Kasumi-1 (cell line): ENCODE measurements at places on chromosomes 12 and 14.

GRCh38 chr12:6124411-6125309, at the start of gene VWF:
TSS of gene VWF (minus strand) at chr12:6124670. CDS start at chr12:6123196, 1,474 bp downstream.
- no peak for DNase-seq

GRCh38 chr12:19276767-19277166, 147.2 kb downstream of the PLEKHA5 start:
- DNase-seq: no peak

GRCh38 chr12:79397609-79398008, 293.2 kb downstream of the PAWR start:
- DNase-seq: no peak

DNA sequence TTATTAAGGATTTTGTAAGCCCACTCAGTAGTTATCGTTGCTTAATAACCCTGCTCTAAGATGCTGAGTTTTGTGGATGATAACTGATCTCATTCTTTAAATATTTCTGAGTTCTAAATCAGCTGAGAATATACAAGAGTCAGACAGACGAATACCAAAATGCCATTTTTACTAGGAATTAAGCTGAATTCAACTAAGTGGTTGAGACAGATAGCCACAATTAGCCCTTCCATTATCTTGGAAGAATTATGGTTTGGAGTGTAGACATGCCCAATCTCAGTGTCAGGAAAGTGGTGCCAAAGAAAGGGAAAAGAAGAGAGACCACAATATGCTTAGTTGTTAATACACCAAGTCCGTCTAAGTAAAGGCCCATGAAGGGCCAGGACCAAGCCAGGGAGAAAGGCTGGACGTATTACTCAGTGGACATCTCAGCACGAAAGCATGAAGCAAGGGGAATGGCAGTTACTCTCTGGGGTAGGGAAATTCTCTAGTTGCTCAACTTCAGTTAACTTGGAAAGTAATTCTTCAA, 58.6 kb downstream of the KCNA5 start:
- DNase-seq: no peak

GRCh38 chr12:27493260-27493940, 30.6 kb upstream of the PPFIBP1 start:
- no peak for DNase-seq

GRCh38 chr12:12881151-12881909, 10.0 kb upstream of the GPRC5A start:
- no peak for DNase-seq

GRCh38 chr12:60967128-60967527, 1293.1 kb upstream of the USP15 start:
- DNase-seq: no peak

GRCh38 chr14:89226801-89227495, 190.1 kb downstream of the FOXN3 start:
- DNase-seq: no peak
